Substantia nigra (tissue), 51 donors: ENCODE measurements at places on chromosomes 13 and 19.

GRCh38 chr19:7781157-7781556 is 18.1 kb downstream of the CLEC4M start:
- no peak for DNase-seq

GRCh38 chr19:33660410-33661124 is 38.8 kb downstream of the CHST8 start:
- no peak for DNase-seq

- no peak for DNase-seq
These were observed 492.9 kb downstream of the PCDH20 start for GRCh38 chr13:60922576-60923231.

DNA sequence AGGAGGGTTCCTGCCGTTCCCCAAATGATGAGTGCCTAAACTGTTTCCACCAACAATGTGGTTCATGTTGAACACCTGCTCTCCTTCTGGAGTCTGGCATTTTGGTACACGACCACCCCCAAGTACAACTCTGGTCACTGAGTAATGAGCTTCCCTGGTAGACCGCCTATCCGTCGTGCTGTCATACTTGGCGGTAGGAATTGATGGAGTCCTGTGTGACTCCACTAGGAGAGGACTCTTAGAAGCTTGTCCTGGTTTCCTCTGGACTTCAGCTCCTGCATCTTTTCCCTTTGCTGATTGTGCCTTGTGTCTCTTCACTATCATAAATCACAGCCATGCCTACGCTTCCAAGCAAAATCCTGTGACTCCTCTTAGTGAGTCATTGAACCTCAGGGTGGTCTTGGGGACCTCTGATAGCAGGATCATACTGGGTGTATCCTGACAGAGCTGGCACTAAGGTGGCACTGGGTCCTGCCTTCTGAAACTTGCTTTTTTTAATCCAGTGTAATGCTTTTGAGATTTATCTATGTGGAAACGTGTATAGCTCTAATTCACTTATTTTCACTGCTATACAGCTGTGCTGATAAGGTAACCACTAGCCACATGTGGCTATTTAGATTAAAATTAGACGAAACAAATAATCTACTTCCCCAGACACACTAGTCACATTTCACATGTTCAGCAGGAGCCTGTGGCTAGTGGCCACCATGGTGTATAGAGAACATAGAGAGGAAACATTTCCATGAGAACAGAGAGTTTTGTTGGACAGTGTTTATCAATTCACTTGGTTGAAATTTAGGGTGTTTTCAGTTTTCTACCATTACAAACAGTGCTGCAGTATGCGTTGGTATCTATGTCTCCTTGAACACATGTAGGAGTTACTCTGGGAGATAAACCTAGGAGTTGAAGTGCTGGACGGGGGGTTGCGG is 6.1 kb upstream of the ASF1B start:
- DNase-seq, result no peak

DNA sequence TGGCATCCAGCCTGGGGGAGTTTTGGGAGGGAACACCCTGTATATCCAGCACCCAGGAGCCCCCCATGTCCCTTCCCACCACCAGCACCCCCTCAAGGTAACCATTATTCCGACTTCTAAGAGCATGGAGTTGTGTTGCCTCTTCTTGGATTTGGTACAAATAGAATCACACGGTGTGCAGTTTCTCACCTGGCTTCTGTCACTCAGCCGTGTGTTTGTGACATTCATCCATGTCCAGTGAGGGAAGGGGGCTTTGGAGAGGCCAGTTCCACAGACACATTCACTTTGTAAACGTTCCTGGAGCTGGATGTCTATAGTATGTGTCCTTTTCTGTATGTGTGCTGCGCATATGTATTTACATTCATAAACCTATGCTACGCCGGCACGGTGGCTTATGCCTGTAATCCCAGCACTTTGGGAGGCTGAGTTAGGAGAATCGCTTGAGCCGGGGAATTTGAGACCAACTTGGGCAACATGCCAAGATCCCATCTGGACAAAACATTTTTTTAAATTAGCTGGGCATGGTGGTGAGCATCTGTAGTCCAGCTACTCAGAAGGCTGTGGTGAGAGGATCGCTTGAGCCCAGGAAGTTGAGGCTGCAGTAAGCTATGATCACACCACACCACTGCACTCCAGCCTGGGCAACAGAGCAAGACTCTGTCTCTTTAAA is 36.6 kb downstream of the MYH14 start:
- DNase-seq, result no peak

DNA sequence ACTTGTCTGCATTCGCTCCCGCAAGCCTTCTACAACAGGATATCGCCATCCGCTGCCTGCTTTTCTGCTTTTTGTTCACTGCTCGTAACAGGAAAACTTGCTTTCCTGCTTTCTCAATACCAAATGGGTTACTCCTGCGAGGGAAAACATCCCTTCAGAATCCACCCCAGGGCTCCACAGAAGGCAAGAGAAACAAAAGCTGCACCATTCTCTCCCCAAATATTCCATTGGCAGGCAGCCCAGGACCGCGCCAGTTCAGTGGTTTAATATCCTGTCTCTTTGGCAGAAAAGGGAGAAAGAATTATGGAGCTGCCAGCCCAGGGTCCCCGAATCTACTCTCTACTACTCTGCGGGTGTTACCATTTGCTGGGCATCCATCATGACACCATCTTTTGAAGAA is 84.7 kb upstream of the DOCK9 start:
- no peak for DNase-seq
